ENCODE measurements at places on chromosomes 6 and 20. TPM values are rescaled to one million over a fixed set of nuclear protein-coding genes. Genes with fewer than 3 reads are reported as not detected.

ASF1A gene
- total RNA-seq: 16.2 TPM

HLA-DRA gene
- 0.62 TPM for total RNA-seq

MANEA gene
- total RNA-seq: 9.0 TPM

- DNase-seq: no peak
These were observed 32.9 kb downstream of the TRIM38 start for GRCh38 chr6:25995507-25995906.

Measured in kidney epithelial cell (primary cell).